ENCODE measurements at places on chromosomes 1 and 21.

- DNase-seq: no peak
Observed at GRCh38 chr1:214318356-214318755, 37.4 kb downstream of the SMYD2 start.

DNA sequence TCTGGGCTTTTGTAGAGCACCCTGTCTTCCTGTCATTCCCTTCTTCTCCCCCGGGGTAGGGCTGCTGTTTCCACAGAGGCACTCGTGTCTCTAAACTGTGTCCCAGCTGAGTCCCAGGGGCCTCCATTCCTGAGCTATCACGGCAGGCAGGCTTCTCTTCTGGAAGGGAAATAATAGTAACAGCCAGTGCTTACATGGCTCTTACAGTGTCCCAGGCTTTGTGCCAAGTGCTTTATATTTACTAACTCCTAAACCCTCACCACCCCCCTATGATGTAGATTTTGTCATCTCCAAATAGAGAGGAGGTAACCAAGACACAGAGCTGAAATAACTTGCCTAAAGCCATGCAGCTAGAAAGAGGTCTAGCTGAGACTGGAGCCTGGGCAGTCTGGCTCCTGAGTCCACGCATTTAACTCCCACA is 1.4 kb upstream of the CELF3 start:
- no peak for DNase-seq

DNA sequence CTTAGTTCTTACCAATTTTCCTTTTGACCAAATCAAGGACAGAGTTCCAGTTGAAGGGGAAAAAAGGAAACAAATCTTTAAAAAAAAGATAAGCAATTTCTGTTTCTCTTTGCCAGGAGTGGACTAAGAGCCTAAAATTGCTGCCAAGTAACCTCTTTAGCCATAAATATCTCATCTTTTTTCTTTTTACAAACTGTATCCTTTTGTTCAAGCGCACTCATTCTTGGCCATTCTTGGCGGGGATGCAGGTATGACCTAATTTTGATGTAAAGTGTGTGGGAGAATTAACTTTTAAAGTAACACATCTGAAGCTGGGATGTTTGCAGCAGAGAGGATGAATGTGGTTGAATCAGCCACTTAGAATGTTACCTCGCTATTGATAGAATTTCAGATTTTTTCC is 13.4 kb upstream of the KIF1B start:
- no peak for DNase-seq

- DNase-seq: no peak
Observed at GRCh38 chr1:159014851-159015250, 5.1 kb downstream of the IFI16 start.

GRCh38 chr1:16145030-16145661 is 10.7 kb downstream of the EPHA2 start:
- DNase-seq: peak; percentile 65

DNA sequence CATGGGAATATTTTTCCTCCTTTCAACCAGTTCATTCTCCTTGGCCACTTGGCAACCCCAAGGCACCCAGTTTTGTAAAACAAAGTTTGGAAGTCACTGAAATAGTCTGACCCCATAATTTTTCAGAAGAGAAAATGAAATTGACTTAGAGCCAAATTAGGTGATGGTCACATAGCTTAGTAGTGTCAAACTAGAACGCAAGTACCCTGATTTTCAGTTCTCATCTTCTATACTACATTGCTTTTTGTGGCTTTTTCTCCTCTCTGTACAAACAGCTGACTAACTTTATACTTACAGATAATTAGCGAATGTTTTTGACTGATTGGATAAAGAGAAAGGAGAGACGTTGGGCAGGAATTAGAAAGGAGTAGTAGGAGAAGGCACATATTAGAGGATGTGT is 33.1 kb downstream of the IARS2 start:
- DNase-seq: no peak

DNA sequence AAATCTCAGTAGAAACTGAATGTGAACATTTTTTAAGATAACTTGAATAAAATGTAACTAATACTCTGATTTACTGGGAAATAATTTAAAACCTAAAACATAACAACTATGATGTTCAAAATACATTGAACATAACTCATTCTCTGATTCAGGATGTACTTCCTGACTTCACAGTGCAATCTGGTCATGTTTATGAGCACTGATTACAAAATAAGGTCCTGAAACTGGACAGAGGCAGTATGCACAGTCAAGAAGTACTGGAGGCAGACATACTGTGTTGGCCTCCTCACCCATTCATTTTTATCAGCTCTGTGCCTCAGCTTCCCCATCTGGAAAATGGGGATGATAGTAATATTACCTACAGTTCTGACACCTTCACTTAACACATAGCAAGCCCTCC is 651.3 kb downstream of the PTPRC start:
- peak; percentile 46 for DNase-seq

- no peak for DNase-seq
Observed at GRCh38 chr1:92831368-92831761, 475 bp upstream of the RPL5 start.

DNA sequence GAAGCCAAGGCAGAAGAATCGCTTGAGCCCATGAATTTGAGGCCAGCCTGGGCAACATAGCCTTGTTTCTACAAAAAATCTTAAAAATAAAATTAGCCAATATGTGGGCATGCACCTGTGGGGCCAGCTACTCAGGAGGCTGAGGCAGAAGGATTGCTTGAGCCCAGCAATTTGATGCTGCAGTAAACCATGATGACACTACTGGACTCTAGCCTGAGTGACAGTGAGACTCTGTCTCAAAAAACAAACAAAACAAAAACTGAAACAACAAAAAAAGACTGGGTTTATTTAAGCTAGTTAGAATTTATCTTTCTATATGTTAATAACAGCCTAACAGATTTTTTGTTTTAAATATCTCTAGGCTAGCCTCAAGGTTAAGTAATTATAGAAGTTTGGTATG is 57.4 kb downstream of the SLC35A3 start:
- DNase-seq: no peak

DNA sequence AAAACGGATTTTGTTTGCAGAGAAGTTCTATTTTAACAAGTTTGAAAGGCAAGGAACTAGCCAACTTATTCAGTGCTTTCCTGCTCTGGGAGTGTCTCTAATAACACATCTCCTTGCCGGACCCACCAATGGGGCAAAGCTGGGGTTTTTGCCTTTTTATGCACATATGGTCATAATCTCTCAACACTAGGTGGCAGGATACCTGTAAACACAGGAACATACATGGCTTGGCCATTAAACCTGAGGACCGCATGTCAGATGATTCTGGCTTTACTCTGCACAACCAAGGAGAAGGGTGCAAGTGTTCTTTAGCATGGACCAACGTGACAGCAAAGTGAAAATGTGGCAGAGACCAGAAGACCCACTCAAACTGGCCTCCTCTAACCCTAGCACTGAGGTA is 4.9 kb downstream of the TMEM9 start:
- peak; percentile 40 for DNase-seq

DNA sequence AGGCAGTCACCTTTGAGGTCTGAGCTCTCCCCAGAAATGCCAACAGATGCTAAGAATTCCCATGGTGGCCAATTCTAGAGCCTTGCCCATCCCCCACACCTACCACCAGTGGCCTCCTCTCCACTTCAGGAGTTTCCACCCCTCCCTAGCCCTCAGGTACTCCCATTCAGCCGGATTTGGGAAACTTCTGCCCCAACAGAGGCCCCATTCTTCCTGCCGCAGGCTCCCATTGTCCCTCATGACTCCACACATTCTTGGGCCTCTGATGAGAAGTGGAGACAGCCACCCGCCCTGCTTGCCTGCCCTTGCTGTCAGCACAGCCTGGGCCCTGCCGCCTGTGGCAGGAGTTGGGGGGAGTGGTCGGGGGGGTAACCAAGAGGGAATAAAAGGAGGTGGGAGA is 4.6 kb downstream of the BLACAT1 start:
- no peak for DNase-seq

GRCh38 chr1:100142343-100142742 is 9.4 kb downstream of the TRMT13 start:
- DNase-seq: no peak
